ENCODE measurements at places on chromosomes 1 and 21.
A peak's percentile ranks its signal among the peaks of the same experiment; 100 is the strongest.

DNA sequence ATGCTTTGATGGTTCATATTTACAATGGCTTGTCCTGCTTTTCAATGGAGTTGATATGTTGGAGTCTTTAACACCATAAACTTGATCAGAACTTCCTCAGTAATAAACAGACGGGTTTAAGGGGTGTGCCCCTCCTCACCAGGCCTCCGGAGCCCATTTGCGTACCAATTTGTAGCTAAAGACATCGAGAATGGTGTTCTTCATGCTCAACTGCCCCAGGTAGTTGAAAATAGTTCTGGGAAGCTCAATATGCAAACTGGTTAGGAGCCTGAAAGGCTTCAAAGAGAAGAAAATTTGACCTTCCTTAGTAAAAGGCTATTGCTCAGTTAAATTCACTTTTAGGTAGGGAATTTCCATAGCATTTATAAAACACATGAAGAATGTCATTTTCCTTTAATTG is 68.1 kb upstream of the RRP15 start:
- no peak for DNase-seq

GRCh38 chr1:213976665-213977485 is 10.9 kb upstream of the PROX1 start:
- DNase-seq = no peak

DNA sequence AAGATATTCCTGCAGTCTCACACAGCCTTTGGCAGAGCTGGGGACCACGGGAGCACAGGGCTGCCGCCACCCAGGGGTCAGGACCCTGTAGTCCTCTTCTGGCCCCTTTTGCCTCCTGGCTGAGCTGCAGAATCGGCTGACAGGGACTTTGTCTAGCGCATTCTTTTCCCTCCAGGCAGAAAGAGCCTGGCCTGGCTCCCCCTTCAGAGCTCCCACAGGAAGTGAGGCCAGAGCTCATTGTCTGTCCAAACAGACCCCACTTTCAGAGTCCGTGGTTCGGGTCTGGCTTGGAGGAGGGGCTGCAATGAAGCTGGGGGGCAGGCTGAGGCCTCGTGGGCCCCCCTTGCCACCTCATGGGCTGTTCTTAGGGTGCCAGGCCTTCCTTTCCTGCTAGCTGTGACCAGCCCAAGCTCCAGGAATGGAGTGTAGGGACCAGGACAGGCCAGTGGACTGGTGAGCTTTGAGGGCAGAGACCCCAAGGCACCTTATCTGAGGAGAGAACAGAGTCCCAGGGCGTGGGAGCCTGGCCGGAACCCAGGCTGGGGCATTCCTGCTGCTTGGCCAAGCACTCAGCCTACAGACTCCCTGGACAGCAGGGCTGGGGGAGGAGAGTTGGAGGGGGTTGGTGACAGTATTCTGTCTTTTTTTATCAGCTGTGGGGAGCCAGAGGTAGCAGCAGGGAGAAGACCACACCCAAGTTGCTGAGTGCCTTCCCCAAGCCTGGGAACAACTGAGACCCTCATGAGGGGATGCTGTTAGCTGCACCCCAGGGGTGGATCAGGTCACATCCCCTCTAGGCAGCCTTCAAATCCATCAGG is 4.7 kb downstream of the CELSR2 start:
- DNase-seq = no peak

DNA sequence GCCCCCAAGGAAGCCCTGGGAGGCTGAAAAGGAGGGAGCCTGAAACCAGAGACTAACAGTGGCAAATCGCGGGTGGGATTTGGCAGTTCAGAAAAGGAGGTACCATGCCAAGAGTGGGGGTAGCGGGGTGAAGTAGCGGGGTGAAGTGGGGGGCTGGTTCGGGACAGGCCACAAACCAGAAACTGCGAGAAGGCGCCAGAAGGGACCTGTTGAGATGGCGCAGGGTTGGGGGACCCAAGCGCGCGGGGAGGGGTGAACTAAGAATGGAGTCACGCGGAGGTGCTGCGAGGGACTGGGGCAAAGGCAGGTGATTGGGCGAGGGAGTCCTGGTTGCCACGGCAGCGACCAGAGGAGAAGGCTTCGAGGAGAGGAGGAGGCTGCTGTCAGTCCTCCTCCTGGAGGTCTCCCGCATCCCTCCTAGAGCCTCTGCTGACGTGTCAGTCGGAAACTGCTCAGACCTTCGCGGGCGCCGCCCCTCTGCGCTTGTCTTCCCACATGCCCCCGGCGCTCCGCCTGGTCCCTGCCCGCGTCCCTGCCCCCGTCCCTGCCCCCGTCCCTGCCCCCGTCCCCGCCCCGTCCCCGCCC is 438 bp upstream of the MIA3 start:
- peak; percentile 82 for DNase-seq

DNA sequence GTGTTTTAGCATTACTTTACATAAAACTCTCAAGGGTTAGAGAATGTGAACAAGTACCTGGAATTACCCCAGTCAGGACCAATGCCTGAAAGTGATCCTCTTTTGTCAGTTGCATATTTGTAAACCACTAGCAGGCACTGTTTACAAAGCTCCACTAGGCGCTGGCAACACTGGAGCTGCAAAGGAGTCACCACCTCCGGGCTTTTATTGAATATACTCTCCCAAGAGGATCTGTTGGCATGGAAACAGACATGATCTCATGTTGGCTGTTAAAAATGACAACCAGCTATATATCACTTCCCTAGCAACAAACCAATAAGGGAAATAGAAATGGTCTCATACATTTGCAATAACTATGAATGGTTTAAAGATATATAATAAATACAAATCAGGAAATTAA is 116.0 kb downstream of the TTLL7 start:
- DNase-seq = no peak

DNA sequence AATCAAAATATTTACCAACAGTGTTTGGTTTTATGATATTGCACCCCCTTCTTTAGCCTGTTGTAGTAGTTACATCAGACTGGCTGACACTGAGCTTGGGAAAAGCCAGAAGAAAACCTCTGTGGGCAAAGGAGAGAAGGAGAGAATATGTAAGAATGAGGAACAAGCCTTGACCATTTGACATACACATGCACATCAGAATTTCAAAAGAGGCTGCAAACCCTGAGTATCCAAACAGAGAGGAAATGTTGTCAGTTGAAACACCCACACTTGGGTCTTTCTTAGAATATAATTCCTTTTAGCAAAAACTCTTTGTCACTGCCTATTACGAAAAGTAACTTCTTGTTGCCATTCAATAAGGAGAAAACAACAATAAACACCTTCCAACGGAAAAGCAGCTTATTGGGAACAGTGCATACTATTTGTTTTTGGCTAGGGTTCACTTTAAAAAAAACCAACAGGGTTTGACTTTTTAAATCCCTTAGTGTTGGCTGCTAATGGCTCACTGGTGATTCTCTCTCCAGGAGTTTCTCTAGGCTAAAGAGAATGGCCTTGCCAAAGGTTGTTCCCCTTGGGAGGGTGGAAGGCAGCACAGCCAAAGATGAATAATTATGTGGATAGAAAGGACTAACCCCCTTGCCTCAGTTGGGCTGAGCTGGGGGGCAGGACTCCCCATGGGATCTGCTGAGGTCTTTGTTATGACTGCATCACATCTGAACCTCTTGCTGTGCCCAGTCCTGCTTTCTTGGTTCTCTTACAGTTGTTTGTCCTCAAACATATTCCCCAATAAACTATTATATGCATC is 48.9 kb downstream of the GORAB start:
- no peak for DNase-seq

DNA sequence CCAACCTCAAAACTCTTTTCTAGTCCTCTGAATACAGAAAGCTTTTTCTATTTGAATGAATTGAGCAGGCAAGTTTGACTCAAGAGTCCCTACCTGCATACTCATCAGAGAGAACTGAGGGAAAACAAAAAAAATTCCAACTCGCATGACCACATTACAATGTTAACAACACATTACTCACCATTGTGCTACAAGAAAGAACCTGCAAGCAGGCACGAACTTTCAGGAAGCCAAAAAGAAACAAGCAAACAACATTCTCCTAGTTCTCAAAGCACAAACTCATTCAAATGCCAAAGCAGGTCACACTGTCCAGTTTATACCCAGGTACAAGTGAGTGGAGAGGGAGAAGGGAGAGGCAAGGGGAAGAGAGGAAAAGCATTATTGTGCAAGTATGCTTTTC is 14.6 kb downstream of the OTUD7B start:
- DNase-seq = no peak

DNA sequence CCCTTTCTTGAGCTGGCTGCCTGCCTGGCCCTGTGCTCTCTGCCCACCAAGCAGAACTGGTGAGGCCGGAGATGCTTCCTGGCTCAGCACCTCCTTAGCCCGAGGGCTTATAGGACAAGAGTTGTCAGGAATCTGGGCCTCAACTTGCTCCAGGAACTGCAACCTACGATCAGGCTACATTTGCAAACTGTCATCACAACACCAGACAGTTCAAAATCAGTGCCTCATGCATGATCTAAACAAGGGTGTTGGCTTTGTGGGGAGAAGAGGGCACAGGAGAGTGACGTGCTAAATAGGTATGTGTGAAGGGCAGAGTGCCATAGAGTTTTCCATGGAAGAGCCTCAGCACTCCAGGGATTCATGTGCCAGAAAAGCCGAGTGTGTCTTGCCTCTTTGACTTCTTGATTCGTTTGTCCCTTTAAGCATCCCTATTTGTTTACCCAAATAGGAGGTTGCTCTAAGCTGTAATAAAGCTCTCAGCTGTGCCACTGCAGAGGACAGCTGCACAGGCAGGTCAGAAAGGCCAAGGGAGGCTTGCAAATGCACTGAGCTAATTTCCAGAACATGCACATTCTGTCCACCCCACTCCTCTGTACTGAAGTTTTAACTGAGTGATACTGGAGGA is 30.2 kb upstream of the NEK2 start:
- DNase-seq = no peak
